CD4-positive, alpha-beta T cell treated with Interleukin-15 for 4 hours (primary cell): ENCODE measurements at places on chromosomes 2 and 18.

GRCh38 chr2:15949126-15949525 is 8.8 kb downstream of the MYCN start:
- DNase-seq: no peak

DNA sequence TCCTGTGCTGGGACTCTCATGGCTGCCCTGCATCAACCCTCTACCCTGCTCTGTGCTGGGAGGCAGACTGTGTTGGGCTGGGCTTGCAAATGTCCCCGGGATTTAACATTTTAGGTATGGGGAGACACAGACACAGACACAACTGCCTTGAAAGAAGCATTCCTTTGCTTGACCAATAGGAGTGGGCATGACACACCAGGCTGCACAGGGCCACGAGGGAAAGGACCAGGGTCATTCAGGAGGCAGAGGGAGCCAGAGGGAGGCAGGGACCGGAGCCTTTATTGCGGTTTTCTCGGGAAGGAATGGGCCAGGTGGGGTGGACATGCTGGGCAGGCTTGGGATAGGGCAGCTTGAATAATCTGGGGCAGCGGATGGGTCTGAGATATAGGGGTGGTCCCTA is 238.7 kb upstream of the COPS8 start:
- no peak for DNase-seq

GRCh38 chr2:142892715-142893114 is 15.3 kb downstream of the KYNU start:
- DNase-seq: no peak

- no peak for DNase-seq
These were observed 271.0 kb upstream of the HS6ST1 start for GRCh38 chr2:128589681-128590080.

DNA sequence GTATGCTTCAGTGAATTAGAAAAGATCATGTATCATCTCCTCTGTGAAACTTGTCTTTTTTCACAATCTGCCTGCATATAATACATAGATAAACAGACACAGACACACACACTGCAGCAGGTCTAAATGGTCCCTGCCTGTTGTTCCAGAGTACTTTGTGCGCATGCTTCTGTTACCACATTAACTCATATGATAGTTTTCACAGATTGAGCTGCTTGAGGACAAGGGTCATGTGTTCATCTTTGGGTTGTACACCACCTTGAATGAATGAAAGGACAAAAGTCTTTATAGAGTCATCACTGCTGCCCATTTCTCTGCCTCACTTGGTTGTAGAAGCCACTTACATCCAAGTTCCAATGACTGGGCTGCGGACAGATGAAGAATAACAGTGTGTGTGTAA is 72.7 kb upstream of the GLS start:
- DNase-seq: no peak

- no peak for DNase-seq
These were observed 161.8 kb downstream of the DYSF start for GRCh38 chr2:71614976-71615766.

GRCh38 chr2:153106802-153107477 is 371.6 kb downstream of the RPRM start:
- DNase-seq: no peak
